ENCODE measurements at places on chromosomes 6 and 20.

- no peak for DNase-seq
Observed at GRCh38 chr6:131773284-131773950, 34.4 kb upstream of the ENPP1 start.

GRCh38 chr20:33899106-33899505 lies 88.0 kb downstream of the CHMP4B start:
- DNase-seq, result no peak

GRCh38 chr20:48695255-48695654 lies 132.5 kb downstream of the PREX1 start:
- DNase-seq, result no peak

DNA sequence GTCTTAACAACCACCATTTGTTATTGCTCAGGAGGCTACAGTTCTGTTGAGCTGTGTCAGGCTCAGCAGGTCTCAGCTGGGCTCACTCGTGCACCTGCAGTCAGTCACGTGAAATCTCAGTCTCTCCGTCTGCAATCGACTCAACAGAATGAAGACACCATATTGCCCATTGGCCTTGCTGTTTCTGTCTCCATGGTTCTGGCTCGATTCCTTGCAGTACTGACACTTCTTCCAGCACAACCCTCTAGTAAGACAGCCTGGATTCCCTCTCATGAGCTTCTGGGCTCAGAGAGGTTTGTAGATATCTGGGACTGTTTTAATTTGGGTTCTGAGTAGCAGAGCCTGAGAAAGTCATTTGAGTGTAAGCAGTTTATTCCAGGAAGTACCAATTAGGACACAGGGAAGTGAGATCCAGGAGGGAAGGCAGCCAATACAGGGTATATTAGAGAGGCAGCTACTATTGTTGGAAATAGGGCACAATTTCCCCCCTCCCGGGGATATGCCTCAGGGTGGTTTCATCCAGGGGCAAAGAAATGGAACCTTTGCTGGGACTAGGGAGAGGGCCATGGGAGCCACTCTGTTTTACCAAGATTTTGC lies 87.4 kb upstream of the RALGAPA2 start:
- DNase-seq, result no peak

GRCh38 chr6:25309886-25310285 lies 30.7 kb downstream of the CARMIL1 start:
- DNase-seq, result no peak

DNA sequence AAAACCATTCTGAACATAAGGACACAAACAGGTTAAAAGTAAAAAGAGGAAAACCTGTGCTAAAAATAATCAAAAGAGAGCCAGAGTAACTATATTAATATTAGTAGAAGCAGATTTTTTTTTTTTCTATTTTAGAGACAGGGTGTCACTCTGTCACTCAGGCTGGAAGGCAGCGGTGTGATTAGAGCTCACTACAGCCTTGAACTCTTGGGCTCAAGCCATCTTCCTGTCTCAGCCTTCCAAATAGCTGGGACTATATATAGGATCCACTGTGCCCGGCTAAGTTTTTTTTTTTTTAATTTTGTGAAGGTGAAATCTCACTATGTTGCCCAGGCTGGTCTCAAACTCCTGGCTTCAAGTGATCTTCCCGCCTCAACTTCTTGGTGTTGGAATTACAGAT lies 33.4 kb upstream of the PLN start:
- no peak for DNase-seq

GRCh38 chr6:38269461-38270172 lies 370.1 kb downstream of the BTBD9 start:
- DNase-seq, result no peak

- DNase-seq, result no peak
Observed at GRCh38 chr20:36862857-36863668, 12.9 kb upstream of the TLDC2 start.

DNA sequence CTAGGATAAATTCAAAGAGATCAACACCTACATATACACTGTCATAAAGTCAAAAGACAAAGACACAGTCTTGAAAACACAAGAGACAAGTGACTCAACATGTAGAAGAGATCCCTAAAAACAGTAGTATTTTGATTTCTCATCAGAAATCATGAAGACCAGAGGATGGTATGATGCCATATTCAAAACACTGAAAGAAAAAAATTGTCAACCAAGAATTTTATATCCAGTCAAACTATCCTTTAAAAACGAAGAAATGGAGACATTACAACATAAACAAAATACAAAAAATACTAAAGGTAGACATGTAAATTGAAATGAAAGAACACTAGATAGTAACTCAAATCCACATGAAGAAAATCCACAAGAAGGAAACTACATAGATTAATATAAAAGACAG lies 27.3 kb upstream of the HBS1L start:
- no peak for DNase-seq

- no peak for DNase-seq
Observed at GRCh38 chr6:14260839-14261238, 143.3 kb downstream of the CD83 start.

DNA sequence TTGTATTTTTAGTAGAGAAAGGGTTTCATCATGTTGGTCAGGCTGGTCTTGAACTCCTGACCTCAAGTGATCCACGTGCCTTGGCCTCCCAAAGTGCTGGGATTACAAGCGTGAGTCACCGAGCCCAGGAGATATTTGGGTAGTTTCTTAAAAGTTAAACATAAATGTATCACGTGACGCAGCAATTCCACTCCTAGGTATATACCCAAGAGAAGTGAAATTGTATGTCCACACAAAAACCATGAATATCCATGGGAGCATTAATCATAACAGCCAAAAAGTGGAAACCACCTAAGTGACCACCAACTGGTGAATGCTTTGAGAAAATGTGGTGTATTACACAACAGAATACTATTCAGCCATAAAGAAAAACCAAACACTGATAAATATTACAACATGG lies 164.8 kb downstream of the MRPL14 start:
- no peak for DNase-seq

GRCh38 chr6:85360794-85361642 lies 88.9 kb upstream of the NT5E start:
- no peak for DNase-seq

DNA sequence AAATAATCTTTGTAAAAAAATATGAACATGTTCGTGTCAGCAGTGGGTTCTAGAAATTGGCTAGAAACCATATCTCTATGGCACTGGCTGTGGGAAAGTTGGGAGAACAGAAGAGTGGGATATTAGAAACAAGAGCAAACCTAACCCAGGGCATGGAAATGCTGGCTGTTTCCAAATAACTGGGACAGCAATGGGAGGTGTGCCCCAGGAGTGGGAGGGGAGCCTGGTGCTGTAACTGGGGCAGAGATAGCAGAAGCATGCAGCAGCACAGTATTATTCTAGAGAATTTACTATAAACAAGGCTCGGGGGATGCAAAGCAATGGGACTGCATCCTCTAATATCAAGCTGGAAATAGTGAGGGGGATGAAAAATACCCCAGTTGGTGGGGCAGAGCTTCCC lies 175.0 kb downstream of the KIF6 start:
- DNase-seq, result no peak

- no peak for DNase-seq
Observed at GRCh38 chr6:57108691-57109090, 18.7 kb downstream of the ZNF451 start.

- no peak for DNase-seq
Observed at GRCh38 chr20:55934146-55934545, 71.2 kb downstream of the CBLN4 start.

- no peak for DNase-seq
Observed at GRCh38 chr20:32237419-32237818, 29.7 kb downstream of the POFUT1 start.

- peak; percentile 17 for DNase-seq
Observed at GRCh38 chr6:30357678-30358540, 13.0 kb downstream of the RPP21 start.

DNA sequence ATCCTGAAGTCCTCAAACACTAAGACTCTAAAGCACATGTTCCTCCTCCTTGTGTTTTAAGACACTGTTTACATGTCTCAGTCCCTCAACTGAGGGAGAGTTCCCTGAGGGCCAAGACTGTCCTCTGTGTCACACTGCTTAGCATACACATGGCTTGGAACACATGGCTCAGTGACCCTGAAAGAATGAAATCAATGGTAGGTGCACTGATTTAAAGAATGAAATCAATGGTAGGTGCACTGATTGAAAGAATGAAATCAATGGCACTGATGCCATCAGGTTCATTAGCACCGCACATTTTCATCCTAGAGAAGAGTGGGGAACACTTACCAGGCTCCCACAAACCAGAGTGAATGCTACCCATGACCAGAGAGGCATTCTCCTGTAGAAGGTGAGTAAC lies 9.8 kb downstream of the TOMM34 start:
- DNase-seq, result no peak

DNA sequence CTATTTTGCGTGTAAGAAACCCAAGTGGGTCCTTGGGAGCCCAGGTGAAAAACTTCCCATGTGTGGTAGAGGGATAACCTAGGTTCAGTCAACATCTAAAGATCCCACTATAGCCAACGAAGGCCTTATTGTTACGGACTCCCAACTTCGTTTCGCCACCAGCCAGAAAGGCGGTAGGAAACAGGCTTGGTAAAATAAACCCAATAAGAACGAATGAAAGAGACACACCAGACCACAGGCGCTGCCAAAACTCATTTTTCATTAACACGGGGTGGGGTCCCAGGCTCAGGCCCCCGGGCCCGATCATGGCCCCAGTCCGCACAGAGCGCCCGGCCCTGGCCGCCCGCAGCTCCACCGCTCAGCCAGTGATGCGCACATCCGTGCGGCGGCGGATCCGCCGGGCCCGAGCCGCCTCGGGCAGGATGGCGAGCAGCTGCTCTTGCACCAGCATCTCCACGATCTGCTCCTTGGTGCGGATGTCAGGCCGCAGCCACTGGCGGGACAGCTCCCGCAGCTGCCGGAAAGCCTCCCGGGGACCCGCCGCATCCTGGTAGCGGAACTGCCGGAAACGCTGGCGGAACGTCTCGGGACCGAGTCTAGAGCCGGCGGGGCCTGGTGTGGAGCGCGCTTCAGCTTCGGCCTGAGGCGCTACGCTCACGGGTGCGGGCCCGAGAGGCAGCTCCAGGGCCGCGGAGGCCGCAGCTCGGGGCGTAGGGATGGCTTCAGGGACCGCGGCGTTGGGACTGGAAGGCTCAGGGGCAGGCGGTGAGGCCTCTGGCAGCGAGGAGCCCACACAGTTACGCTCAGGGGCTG lies 709 bp downstream of the SCAND1 start:
- peak; percentile 33 for DNase-seq

DNA sequence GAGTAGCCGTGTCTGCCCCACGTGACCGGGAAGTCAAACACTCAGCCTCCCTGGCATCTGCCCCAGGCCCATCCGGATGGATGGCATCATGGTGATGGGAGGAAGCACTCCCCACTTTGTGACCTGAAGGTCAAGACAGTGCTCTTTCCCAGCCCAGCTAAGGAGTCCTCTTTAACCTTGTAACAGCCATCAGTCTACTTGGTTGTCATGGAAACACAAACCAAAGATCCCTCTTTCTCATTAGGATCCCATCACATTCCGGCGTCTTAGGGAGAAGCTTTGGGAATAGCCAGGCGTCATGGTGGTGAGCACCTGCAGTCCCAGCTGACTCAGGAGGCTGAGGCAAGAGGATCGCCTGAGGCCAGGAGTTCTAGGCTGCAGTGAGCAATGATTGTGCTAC lies 90.9 kb upstream of the FOXC1 start:
- DNase-seq, result no peak

DNA sequence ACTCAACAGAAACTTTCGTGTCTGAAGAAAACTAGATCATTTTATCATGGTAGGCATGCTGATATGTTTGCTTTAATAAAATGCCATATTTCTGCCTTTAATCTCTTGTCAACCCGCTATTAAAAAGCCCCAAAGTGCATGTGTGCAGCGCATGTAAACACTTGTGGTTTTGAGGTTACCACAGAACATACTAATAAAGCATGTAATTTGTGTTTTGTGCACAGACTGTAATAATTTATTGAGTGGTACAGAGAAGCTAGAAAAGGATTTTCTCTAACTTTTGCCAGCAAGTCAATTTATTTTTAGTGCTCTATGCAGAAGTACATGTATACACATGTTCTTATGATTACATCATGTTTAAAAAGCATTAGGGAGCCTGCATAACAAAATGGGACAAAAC lies 349.9 kb upstream of the SLC35B3 start:
- no peak for DNase-seq

DNA sequence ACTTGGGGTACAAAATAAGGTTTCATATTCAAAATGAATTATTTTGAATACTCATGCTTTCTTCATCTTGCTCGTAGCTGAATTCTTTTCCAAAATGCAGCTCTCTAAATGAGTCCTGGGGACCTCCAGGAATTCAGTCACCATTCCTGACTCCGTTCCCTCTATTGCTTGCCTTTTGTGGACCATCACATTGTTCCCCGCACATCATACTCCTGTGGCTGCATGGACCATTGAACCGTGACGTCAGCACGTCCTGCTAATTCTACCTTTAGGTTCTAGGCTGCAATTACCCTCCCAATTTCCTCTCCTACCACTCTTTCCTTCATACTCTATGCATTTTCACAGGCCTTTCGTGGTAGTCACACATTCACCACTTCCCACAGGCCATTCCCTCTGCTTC lies 173.1 kb upstream of the ID4 start:
- no peak for DNase-seq

- DNase-seq, result no peak
Observed at GRCh38 chr6:108838101-108838717, 10.0 kb upstream of the ARMC2 start.

DNA sequence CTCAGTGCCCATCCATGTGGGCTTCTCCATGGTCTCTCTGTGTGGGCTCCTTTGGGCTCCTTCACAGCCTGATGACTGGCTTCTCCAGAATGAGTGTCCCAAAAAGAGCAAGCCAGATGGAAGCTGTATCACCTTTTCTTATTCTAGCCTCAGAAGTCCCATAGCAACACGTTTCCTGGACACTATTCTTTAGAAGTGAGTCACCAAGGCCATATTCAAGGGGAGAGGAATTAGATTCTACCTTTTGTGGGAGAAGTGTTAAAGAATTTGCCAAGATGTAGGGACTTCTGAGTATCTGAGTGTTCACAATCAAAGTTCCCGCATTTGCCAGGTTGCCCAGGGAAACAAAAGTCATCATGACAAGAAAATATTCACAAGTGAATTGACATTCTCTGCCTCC lies 20.7 kb upstream of the TBC1D22B start:
- no peak for DNase-seq

DNA sequence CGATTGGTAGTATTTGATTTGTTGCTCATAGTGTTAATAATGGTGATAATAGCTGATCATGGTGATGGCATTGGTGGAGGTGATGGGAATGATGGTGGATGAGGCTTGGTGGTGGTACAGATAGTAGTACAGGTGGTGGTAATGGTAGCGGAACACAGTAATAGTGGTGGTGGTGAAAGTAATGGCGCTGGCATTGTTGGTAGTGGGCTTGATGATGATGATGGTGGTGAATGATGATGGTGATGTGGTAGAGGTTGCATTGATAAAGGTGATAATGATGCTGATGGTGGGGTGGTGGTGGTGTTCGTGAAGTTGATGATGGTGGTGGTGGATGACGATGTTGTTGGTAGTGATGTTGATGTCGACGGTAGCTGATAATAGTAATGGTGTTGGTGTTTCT lies 24.6 kb upstream of the CLIC5 start:
- DNase-seq, result no peak

GRCh38 chr20:36098364-36098763 lies 56.2 kb upstream of the EPB41L1 start:
- no peak for DNase-seq

- no peak for DNase-seq
Observed at GRCh38 chr20:15163632-15164031, 826.2 kb upstream of the FLRT3 start.

GRCh38 chr20:6055161-6055783 lies 1.4 kb upstream of the LRRN4 start:
- no peak for DNase-seq

GRCh38 chr6:33088258-33088930 lies 12.6 kb downstream of the HLA-DPB1 start:
- DNase-seq, result no peak

- no peak for DNase-seq
Observed at GRCh38 chr6:162719528-162719927, 8.0 kb downstream of the PRKN start.
